ENCODE measurements at places on chromosomes 12 and 14. TPM values are rescaled to one million over a fixed set of nuclear protein-coding genes. Genes with fewer than 3 reads are reported as not detected.

The KRT71 gene
- total RNA-seq = not detected

The TSPAN8 gene
- total RNA-seq = not detected

DNA sequence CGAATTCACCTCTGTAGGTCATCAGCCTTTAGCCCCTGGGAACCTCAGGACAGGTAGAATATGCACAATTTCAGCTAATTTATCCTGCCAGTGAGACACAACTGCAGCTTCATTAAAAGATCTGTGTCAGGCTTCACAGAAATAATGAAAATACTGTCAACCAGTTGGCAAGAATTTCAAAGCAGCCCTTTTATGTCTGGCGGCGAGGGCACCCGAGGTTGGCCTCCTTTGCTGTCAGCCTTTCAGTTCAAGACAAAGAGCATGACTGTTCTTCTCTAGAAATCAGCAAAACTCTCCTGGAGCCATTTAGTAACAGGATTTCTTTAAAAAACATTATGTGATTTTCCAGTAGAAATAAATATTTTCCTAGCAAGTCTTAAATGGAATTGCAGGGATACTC is 75.9 kb downstream of the BBS10 start:
- H3K27me3 ChIP-seq = no peaks in the 10 kb centered on the region
- DNase-seq = no peak
- H3K36me3 ChIP-seq = no peaks in the 10 kb centered on the region
- no peak overlapping the region for H3K4me3 ChIP-seq

DNA sequence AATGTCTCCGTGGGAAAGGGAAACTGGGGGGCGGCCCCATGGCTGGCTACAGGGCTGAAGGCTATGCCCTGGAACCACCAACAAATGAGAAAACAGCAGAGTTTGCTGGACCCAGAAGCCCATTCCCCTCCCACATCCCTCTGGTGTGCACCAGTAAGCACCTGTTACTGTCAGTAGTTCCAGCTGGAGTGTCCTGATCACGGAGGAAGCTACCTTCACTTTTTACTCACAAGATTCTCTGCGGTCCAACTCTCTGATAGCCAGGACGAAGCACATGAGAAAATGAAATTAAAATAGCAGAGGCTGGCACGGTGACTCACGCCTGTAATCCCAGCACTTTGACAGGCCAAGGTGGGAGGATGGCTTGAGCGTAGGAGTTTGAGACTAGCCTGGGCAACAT is 22.7 kb upstream of the MEG3 start:
- H3K36me3 ChIP-seq = no peaks in the 10 kb centered on the region
- no peaks in the 10 kb centered on the region for H3K27me3 ChIP-seq
- DNase-seq = no peak

- no peak for DNase-seq
- no peaks in the 10 kb centered on the region for H3K27me3 ChIP-seq
- H3K27ac ChIP-seq = peak overlapping the region; percentile 74
- H3K36me3 ChIP-seq = no peaks in the 10 kb centered on the region
- no peak overlapping the region for H3K4me3 ChIP-seq
- H3K4me1 ChIP-seq = peaks cover 95% of the 10 kb centered on the region
Measured at GRCh38 chr14:64510825-64511671, 6.5 kb downstream of the ZBTB1 start.

GRCh38 chr12:82696543-82696942 is 9.8 kb downstream of the TMTC2 start:
- no peaks in the 10 kb centered on the region for H3K36me3 ChIP-seq
- H3K4me1 ChIP-seq = no peaks in the 10 kb centered on the region
- no peak overlapping the region for H3K27ac ChIP-seq
- H3K4me3 ChIP-seq = no peak overlapping the region
- DNase-seq = no peak
- no peaks in the 10 kb centered on the region for H3K27me3 ChIP-seq

GRCh38 chr14:57918791-57919190 is 52.9 kb upstream of the SLC35F4 start:
- no peak overlapping the region for H3K27ac ChIP-seq
- H3K27me3 ChIP-seq = no peaks in the 10 kb centered on the region
- H3K4me3 ChIP-seq = no peak overlapping the region
- H3K36me3 ChIP-seq = no peaks in the 10 kb centered on the region
- no peak for DNase-seq

DNA sequence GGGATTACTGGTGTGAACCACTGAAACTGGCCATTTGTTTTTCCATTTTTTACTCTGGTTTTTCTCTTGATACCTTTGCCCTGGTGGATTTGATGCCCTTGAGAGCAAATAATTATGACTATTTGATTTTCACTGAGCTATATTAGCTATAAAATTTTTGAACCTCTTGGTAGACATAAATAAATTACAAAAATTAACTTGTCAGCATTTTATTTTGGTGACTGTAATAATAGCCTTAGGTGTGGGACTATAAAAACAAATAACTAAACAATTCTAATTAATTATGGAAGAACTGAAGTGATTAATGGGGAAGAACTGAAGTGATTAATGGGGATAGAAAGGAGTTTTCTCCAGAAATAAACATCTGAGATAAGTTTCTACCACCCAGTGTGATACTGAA is 62.7 kb downstream of the CAND1 start:
- no peak for DNase-seq
- no peaks in the 10 kb centered on the region for H3K36me3 ChIP-seq
- H3K27me3 ChIP-seq = no peaks in the 10 kb centered on the region
- no peak overlapping the region for H3K4me3 ChIP-seq
- H3K27ac ChIP-seq = no peak overlapping the region

All from spleen (tissue), 13 donors.